Coronary artery (tissue), 2 donors: ENCODE measurements at places on chromosomes 1 and 21.

- DNase-seq: no peak
Observed at GRCh38 chr1:93223023-93223675, 42.6 kb downstream of the CCDC18 start.

GRCh38 chr1:203478231-203478630, 2.6 kb downstream of the PRELP start:
- DNase-seq: no peak

GRCh38 chr1:121414905-121415304, 230.1 kb downstream of the SRGAP2C start:
- DNase-seq: no peak

GRCh38 chr21:44074315-44074958, 32.8 kb upstream of the PWP2 start:
- no peak for DNase-seq

DNA sequence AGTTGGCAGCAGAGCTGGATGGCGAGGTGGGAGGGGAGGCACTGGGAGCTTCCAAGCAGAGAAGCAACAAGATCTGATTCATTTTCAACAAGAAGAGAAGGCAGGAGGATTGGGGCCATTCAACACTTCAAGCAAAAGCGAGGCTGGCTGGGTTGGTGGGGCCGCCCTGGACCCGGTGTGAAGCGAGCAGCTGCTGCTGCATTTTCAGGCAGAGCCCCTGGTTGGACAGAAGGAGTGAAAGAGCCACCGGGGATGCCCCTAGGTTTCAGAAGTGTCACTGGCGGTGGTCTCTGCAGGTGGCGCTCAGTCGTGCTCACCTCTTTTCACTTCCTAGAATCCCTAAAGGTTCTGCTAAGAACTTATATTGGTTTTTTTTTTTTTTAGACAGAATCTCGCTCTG, 18.0 kb downstream of the SLC2A7 start:
- no peak for DNase-seq

GRCh38 chr1:67304023-67304422, 3.6 kb upstream of the IL12RB2 start:
- DNase-seq: no peak

- no peak for DNase-seq
Observed at GRCh38 chr1:34296059-34296458, 119.4 kb downstream of the C1orf94 start.

DNA sequence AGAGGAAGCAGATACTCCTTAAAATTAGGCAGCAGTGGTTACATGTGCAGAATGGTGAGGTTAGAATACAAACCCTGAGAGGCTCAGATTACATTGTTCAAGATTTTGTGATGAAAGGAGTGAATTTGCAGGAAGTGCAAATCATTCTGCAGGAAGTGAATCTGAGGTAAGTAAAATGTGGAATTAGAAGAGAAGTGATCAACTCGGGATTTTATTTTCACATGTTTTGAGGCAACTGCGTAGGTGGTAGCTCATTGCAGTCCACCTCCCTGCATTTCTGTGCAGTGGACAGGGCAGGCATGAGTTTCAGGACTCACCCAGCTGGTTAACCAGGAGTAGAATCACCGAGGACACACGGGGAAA, 2.1 kb upstream of the PLA2G2C start:
- DNase-seq: no peak

DNA sequence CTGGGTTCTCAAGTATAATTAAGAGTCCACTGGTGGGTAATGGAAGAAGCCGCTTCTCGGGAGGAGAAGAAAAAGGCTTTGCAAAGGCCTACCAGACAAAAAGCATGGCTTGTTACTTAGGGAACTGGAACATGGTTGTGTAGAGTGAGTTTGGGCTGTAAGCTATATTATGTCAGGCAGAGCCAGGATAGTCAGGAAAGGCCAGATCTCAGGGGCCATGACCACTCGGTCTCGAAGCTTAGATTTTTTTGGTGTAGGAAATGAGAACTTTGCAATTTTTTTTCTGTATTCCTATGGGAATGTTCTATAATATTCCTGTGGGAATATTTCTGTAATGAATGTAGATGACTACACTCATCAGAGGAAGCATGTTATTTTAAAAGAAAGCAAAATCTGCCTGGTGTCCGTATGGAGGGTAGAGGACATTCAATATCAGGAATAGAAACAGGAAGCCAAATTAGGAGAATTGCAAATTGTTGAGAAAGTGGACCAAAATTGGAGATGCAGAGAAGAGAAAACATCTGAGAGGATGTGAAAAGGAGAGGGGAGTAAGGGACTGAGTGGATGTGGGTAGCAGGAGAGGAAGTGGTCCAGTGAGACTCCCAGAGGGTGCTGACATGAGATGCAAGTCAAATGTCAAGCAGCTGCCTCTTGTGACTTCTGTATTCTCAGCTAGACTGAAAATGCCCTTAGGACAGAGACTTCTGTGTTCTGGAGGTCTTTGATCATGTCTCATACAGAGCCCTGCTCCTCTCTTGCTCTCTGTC, 45.2 kb upstream of the HAO2 start:
- no peak for DNase-seq

- no peak for DNase-seq
Observed at GRCh38 chr1:200365897-200366426, 43.9 kb downstream of the ZNF281 start.

- peak; percentile 84 for DNase-seq
Observed at GRCh38 chr1:183243161-183244050, 57.3 kb downstream of the LAMC2 start.

GRCh38 chr1:93878501-93878888, 511 bp downstream of the DNTTIP2 start:
- peak; percentile 73 for DNase-seq

DNA sequence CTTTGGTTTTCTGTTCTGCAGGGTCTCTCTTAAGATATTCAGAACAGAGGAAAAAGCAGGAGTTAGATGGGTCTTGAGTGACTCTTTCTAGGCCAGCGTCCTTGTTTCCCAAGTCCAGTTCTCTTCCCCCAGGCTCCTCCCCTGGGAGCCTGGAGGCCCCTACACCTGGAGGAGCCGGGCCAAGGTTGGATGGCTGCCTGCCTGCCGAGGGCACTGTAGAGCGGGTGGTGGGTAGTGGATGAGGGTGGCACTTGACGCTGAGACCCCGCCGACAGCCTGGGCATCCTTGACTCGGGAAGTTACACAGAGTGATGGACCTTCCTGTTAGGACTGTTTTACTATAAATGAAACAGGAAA, 17.4 kb upstream of the KANK4 start:
- no peak for DNase-seq

DNA sequence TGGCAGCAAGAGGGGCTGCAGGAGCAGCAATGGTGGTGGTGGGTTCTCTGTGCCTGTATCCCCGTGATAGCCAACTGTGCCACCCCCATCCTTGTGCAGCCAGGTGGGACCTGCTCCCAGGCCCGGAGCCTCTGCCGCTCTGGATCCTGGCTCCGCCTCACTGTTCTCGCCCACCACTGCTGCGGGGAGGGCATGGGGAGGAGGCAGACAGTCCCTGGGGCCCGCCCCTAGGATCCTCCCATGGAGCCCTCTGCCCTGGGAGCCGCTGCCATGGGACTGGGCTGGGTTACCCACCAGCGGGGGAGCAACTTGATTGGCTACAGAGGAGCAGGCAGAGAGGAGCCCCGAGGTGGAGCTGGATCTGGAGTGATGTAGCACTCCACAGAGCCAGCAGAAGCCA, 31.6 kb downstream of the CD1D start:
- DNase-seq: no peak

GRCh38 chr1:34131396-34132160, 33.5 kb downstream of the CSMD2 start:
- DNase-seq: peak; percentile 69

- peak; percentile 38 for DNase-seq
Observed at GRCh38 chr1:33615546-33615945, 143.1 kb downstream of the ZSCAN20 start.

DNA sequence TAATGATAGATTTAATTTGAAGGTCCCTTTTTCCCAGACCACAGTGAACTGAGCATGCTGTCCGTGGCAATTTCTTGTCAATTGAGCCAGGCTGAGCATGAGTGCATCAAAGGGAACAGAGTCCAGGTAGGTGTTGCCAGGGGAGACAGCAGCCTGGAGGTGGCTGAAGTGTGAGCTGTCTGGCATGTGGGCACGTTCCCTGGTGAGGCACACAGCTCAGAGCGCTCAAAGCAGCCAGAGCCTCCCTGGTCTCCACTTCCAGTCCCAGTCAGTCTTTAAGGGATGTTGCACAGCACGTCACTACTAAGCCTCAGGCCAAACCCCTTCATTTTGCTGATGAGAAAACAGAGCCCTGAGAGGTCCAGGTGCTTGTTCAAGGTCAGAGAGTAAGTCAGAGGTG, 251.4 kb downstream of the MATN1 start:
- no peak for DNase-seq

GRCh38 chr1:150076066-150076465, 8.5 kb downstream of the VPS45 start:
- DNase-seq: no peak

DNA sequence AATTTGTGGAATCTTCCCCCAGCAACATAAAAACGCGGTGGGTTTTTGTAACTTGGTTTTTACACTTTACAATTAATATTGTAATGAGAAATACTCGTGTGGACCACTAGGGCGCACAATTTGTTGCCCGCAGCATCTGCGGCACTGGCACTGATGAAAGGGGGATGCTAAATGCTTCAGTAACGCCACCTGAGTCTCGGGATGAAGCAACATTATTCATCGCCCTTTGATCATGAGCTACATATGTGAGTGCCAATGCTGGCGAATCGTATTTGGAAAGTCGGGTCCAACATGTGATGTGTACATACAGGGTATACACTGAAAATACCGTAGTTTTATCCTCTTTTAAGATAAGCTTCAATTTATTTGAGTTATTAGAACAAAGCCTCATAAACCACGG, 34.2 kb upstream of the COX20 start:
- DNase-seq: no peak

- DNase-seq: no peak
Observed at GRCh38 chr1:53521924-53522552, 62.8 kb downstream of the DMRTB1 start.

DNA sequence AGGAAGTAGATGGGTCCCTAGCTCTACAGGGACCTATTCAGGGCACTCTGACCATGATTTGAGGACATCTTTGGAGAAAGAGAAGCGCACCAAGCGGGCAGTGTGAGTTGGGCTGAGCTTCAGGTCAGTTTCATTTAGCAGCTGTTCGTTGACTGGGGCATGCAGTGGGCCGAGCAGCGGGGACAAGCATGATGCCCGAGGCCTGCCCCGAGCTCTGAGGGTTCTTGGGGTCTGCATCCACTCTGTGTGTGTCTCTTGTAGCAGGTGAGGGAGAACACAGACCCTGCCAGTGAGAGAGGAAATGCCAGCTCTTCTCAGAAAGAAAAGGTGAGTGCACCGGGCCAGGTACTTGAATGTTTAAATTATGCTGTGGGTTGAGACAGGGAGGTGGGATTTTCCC, 5.4 kb downstream of the THAP3 start:
- no peak for DNase-seq

DNA sequence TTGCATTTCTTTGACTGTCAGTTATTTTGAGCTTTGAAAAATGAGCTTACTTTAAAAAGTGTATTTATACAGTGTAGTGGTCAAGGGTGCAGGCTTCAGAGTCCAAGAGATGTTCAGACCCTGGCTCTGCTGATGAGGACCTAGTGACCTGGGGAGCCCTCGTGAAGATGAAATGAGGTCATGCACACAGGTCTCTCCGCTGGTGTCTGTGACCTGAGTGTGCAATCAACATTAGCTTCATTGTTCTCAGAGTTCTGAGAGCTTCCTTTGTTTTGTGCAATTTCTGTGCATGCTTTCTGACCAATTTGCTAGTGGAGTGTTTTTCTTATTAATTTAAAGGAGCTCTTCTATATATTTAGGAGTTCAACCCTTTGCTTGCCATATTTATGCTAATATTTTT, 71.3 kb downstream of the RIPK4 start:
- DNase-seq: no peak

DNA sequence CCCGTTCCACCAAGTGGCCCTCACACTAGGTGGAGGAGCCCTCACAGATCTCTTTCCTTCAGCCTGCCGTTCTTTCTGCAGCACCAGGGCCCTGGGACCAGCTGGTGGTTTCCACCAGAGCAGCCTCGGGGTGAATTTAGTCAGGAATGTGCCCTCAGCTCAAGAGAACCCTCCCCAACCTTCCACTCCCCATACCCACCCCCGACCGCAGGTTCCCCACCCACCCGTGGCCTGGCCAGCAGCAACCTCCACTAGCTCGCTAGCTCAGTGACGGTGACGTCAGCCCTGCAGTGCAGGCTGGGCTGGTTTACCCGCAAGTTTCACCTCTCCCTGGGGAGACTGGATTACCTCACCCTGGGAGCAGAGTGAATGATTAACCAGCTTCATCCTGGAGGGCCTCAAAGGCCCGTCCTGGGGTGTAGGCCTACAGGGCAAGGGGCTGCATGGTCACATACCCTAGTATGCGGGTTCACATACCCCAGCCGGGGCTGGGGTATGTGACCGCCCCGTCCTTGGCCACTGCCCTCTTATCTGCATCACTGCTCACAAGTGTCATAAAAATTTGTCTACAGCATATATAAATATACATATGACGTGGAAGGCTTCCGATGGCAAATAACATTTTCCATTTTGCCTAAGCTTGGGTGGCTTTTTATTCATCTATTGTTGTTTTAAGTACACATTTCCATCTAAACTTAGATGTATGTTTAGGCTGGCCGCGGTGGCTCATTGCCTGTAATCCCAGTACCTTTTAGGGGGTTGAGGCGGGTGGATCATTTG, 24.5 kb downstream of the ELF3 start:
- peak; percentile 93 for DNase-seq

DNA sequence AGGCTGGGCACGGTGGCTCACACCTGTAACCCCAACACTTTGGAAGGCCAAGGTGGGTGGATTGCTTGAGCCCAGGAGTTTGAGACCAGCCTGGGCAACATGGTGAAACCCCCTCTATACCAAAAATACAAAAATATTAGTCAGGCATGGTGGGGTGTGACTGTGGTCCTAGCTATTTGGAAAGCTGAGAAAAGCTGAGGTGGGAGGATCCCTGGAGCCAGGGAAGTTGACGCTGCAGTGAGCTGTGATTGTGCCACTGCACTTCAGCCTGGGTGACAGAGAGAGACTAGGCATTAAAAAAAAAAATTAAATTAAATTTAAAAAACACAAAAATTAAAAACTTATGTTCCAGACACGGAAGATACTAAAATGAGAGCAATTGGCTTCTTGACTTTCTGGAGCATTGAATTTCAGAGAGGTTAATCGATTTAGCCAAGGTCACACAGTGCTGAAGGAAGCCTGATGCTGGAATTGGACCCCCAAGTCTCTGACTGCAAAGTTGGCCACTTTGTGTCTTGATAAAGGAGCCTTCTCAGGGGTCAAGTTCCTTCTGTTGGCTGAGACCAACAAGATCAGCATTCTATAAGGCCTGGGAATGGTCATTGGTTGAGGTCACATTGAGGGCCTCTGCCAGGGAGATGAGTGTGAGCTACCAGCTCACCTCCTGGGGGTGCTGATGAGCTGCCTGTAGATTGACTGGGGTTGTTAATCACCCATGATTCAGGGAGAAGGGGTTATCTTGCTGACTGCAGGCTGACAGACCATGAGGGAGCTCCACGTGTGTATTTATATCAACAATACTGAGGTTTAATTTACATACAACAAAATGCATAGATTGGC, 54.3 kb downstream of the RPS6KA1 start:
- DNase-seq: no peak

DNA sequence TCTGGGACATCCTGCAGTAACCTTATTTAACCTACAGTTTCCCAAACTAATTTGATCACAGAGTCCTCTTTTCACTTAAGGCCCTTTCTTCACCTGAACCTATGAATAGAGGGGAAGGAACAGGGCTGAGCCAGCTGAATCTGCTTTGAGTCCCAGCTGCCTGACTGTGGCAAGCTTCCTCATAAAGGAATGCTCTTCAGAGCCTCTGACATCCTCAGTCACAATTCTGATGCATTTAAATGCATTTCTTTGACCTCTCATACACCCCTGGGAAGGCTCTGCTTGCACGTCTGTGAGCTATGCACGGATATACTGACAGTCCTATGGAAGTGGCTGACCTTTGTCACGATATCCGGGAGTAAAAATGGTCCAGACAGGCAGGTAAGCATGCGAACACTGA, 673.1 kb downstream of the SMYD3 start:
- DNase-seq: no peak
